ENCODE measurements at places on chromosomes 11 and 22. TPM values are rescaled to one million over a fixed set of nuclear protein-coding genes. Genes with fewer than 3 reads are reported as not detected.

The GLB1L2 gene
- not detected for total RNA-seq

The KCNQ1 gene
- 0.15 TPM for total RNA-seq

GRCh38 chr11:65493367-65494176 is 5.3 kb upstream of the MALAT1 start:
- H3K27ac ChIP-seq: peak overlapping the region; percentile 95
- H3K36me3 ChIP-seq: no peaks in the 10 kb centered on the region
- peak; percentile 80 for DNase-seq
- H3K4me3 ChIP-seq: peak overlapping the region; percentile 21

- H3K27me3 ChIP-seq: no peaks in the 10 kb centered on the region
- no peak for DNase-seq
- no peak overlapping the region for H3K4me3 ChIP-seq
These were observed 32.1 kb downstream of the SNU13 start for GRCh38 chr22:41656556-41656955.

GRCh38 chr11:23138761-23139160 is 278.5 kb upstream of the CCDC179 start:
- no peaks in the 10 kb centered on the region for H3K4me1 ChIP-seq
- DNase-seq: no peak
- H3K27ac ChIP-seq: no peak overlapping the region
- no peaks in the 10 kb centered on the region for H3K36me3 ChIP-seq

DNA sequence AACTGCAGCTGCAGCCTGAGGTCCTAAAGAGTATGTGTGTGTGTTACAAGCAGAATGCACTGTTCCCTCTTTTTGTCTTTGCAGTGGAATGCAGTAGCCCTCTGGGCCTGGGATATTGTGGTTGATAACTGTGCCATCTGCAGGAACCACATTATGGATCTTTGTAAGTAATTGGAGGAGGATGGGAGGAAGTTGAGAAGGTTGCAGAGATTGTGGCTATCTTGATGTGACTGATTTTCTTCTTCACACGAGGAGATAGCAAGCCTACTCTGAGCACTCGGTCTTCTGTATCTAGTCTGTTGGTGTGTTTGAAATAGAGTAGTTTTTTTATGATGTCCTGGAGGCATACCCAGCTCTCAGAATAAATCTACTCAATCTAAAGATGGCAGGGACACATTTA is 2.3 kb downstream of the RBX1 start:
- peak overlapping the region; percentile 27 for H3K27ac ChIP-seq
- DNase-seq: no peak
- peaks cover 24% of the 10 kb centered on the region for H3K4me1 ChIP-seq
- no peaks in the 10 kb centered on the region for H3K27me3 ChIP-seq
- H3K36me3 ChIP-seq: no peaks in the 10 kb centered on the region
- no peak overlapping the region for H3K4me3 ChIP-seq

DNA sequence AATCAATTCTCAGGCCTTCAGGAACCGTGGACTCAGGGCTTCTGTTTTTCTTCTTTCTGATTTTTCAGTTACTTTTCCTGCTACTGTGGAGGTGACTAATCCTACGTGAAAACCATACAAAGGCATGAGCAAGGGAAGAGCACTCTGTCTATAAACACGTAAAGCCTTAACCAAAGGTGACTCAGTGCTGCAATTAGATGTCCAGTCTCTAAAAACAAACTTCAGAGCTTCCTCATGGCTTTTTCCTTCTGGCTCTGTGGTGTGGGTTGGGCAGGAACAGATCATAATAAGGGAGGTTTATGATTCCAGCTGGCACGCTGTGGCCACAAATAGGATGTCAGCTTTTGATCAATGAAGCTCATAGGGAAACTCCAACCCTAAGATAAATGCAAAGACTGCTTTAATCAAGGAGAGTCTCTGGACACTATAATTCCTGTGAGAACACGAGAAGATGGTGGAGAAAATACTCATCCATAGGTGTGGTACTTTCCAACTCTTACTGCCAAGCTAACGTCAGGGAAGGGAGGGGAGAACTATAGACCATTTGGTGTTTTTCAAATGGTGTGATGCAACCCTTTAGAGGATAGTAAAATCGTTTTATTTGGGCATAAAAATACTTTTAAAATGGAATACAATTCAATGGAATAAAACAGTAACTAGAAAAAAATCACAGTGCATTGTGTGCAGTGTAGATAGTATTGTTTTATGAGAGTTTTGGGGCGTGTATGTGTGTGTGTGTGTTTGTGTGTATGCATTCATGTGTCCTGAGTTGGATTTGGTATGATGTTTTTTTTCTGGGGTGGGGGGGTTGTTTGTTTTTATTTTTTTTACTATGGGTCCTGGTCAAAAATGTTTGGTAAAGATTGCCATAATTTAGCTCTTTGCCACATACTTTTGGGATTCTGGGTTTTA is at the start of gene NXPE2:
Gene NXPE2 (plus strand): TSS at position 403 of the 912 bp plus-strand sequence. CDS start 49 bp downstream, at position 452.
- H3K27ac ChIP-seq: no peak within 1 kb of the TSS
- DNase-seq: no peak
- no peaks in the 10 kb centered on the region for H3K27me3 ChIP-seq
- no peaks in the 10 kb centered on the region for H3K36me3 ChIP-seq

- peak; percentile 91 for DNase-seq
- H3K27me3 ChIP-seq: no peaks in the 10 kb centered on the region
- H3K4me1 ChIP-seq: peaks cover 62% of the 10 kb centered on the region
- no peaks in the 10 kb centered on the region for H3K36me3 ChIP-seq
- H3K4me3 ChIP-seq: no peak overlapping the region
These were observed 18.8 kb downstream of the P2RY2 start for GRCh38 chr11:73236854-73237253.

DNA sequence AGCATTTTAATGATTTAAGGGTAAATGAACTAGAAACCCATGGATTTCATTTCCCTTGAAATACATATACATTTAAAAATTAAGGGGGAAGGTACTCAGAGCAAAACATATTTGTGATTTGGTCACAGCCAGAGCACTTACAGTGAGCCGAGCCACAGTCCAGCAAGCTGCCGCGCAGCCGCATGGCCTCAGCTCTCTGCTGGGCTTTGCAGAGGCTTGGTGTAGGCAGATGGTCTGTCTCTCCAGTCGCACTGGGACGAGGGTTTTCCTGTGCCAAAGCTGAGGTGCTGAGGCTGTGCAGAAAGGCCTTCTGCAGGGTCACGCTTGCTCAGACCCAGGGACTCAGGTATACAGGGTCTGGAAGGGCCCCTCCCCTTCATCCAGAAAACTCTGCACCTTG is 367.3 kb downstream of the OPCML start:
- no peak overlapping the region for H3K27ac ChIP-seq
- peaks cover 4% of the 10 kb centered on the region for H3K27me3 ChIP-seq
- no peak for DNase-seq
- no peaks in the 10 kb centered on the region for H3K36me3 ChIP-seq

DNA sequence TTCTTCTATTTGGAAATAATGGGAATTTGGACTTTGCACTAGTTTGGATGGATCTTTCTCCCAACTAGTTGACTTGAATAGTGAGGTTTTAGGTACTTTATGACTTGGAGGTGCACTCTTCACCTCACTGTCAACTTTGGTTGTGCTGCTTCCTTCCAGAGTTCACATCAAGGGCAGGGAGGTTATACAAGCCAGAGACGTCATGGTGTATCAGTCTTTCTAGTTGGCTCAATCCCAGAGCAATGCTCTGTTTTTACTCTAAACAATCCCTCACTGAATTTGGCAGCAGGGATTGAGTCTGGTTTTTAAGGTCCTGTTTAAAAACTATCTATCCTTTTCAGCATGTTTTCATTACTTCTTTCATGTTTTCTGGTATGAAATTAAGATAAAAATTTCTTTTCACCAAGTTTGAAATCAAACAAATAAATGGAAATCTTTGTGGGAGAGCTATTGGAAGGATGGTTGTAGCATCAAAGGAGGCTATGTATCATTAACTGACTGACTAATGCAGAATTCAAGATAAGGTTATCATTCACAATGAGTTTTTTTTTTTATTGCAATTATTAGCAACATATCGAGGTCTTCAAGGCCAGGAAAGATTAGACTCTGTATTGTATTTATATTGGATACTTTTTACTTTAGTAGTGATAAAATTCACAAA is 28.0 kb upstream of the ZBED5 start:
- H3K27me3 ChIP-seq: no peaks in the 10 kb centered on the region
- peak overlapping the region; percentile 48 for H3K27ac ChIP-seq
- no peak for DNase-seq
- H3K4me1 ChIP-seq: peaks cover 10% of the 10 kb centered on the region

- peaks cover 12% of the 10 kb centered on the region for H3K4me1 ChIP-seq
- H3K4me3 ChIP-seq: no peak overlapping the region
- H3K36me3 ChIP-seq: no peaks in the 10 kb centered on the region
- no peaks in the 10 kb centered on the region for H3K27me3 ChIP-seq
These were observed 12.8 kb upstream of the SCGB1A1 start for GRCh38 chr11:62406034-62406433.

GRCh38 chr11:93520726-93521509 is 22.3 kb downstream of the SMCO4 start:
- no peaks in the 10 kb centered on the region for H3K27me3 ChIP-seq
- no peaks in the 10 kb centered on the region for H3K36me3 ChIP-seq
- no peak for DNase-seq
- no peak overlapping the region for H3K4me3 ChIP-seq
- peaks cover 15% of the 10 kb centered on the region for H3K4me1 ChIP-seq

Data from gastrocnemius medialis (tissue), 4 donors.